ENCODE measurements at places on chromosomes 7 and 10.

DNA sequence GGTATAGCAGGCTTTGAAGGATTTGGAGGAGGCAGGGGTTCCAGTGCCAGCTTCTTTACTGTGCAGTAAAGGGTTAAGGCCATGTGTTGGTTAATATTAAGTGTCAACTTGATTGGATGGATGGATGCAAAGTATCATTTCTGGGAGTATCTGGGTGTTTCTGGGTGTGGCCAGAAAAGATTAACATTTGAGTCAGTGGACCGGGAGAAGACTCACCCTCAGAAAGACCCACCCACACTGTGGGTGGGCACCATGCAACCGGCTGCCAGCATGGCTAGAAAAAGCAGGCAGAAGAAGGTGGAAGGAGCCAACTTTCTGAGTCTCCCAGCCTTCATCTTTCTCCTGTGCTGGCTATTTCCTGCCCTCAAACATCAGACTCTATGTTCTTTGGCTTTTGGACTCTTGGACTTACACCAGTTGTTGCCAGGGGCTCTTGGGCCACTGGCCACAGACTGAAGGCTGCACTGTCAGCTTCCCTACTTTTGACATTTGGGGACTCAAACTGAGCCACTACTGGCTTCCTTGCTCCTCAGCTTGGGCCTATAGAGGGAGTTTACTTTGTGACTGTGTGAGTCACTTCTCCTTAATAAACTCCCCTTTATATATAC lies 6.8 kb upstream of the TRUB1 start:
- DNase-seq, result no peak

DNA sequence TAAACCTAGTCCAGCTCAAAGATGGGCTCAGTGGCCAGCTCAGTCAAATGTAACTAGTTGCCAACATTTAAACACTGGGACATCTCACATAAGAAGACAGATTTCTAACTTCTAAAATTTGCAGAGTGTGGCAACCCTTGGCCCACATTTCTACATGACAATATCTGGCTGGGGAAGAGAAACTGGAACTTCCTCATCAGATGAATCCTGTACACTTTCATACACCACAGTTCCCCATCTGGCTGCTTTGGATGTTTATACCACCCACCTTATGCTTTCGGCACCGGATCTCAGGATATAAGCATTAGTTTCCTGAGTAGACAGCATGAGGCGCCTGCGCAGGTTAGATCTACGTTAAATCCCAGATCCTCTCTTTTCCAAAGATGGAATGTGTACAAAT lies 199.3 kb downstream of the PRKG1 start:
- no peak for DNase-seq

- no peak for DNase-seq
Measured at GRCh38 chr7:154832557-154833138, 170.3 kb downstream of the PAXIP1 start.

- DNase-seq, result no peak
Measured at GRCh38 chr7:65966146-65966545, 15.9 kb downstream of the GUSB start.

- no peak for DNase-seq
Measured at GRCh38 chr7:142962991-142963390, 828 bp upstream of the KEL start.

- DNase-seq, result no peak
Measured at GRCh38 chr10:90960355-90960814, 39.5 kb upstream of the ANKRD1 start.

DNA sequence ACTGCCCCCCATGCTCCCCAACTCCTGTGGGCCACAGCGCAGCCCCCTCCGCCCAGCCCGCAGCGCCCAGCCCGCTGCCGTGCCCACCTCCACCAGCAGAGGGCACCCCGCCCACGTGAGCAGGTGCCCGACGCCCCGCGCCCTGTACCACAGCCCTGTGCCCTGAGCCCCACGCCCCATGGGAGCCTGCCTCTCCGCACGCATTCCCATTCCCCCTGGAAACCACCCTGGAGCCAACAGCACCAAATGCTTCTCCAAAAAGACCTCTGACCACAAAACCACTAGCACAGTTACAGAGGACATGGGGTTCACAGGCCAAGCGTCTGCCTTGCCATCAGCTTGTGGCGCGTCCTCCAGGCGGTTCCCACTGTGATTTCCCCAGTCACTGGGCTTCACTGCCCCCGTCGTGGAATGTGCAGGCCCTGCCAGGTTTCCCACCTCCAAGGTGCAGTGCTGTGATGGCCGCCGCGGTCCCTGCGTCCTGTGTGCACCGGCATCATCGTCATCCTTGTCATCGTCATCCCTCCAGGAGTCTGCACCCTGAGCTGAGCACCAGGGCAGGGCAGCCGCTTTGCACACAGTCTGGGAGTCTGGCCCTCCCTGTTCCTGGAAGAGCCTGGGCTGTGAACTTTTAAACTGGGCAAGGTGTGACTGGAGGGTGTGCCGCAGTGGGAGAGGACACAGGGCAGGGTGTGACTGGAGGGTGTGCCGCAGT lies 61.7 kb downstream of the PWWP2B start:
- DNase-seq, result peak; percentile 74

DNA sequence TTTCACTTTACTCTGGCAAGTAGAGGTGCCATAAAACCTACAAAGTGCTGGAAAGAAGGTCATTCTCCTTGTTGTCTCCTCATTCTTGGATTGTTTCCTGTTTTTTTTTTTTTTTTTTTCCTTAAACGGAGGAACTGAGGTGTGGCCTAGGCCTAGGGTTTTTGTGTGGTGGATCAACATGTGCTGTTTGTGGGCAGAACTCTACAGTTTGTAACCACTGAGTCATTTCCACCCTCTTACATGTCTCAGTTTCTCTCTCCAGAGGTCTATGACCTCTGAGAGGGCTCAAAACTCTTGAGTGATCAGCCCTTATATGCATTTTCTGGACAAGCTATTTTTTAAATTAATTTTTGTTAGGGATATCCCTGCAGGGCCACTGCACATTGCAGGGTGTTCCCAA lies 296.0 kb downstream of the PPP1R3A start:
- DNase-seq, result no peak

- no peak for DNase-seq
Measured at GRCh38 chr10:129658376-129659072, 191.5 kb downstream of the MGMT start.

DNA sequence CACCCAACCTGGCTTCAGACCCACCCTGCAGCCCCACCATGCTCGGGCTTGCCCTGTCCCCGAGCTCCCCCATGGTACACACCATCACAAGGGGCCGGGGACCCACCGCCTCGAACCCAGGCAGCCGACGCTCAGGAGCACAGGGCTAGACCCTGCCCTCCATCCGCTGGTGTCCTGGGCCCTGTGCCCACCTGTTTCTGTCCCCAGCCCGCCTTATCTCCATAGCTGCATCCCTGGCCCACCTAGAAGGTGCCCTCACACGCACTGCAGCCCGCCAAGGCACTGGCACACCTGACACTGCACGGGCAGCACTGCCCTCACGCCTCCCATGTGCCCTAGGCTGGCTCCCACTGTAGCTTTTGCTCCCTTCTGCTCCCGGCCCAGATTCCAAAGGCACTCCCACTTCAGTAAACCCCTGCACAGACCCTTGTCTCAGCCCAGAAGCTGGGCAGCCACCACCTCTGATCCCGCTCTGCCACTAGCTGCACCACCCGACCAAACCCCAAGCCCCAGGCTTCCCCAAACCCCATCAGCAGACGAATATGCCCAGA lies 17.1 kb downstream of the YKT6 start:
- DNase-seq, result no peak

- no peak for DNase-seq
Measured at GRCh38 chr7:30200591-30200990, 65.8 kb downstream of the MTURN start.

DNA sequence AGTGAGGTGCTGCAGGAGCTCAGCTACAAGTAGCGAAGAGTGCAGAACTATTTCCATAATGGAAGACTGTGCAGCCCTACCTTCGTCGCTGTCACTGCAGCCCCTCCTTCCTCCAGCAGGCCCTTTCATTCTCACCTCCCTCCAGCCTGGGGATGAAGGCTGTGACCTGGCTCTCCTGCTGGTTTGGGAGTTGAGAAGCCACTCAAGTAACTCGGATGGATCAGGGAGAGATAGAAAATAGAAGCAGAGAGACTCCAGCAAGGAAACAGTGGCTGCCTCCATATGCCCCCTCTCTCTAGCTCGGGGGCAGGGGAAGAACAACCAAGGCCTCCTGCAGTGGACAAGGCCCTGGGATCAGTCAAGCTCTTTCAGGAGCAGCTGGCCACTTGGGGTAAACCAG lies 37.4 kb upstream of the NPFFR1 start:
- no peak for DNase-seq

DNA sequence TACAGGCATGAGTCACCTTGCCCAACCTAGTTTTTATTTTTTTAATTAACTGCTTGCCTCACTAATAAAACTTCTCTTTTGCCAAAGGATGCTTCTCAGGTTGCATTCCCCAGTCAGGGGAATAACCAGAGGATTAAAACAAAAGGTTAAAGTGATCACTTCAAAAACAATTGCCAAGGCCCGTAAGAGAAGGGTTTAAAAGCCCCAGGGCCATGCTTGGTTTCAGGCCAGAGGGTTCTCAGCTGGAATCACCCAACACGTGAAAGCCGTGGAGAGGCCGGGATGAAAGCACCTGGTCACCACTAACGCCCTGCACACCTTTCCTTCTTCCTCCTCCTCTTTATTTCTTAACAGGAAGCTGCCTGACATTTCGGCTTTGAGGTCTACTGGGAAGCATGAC lies 587.5 kb downstream of the PTPRN2 start:
- DNase-seq, result no peak

DNA sequence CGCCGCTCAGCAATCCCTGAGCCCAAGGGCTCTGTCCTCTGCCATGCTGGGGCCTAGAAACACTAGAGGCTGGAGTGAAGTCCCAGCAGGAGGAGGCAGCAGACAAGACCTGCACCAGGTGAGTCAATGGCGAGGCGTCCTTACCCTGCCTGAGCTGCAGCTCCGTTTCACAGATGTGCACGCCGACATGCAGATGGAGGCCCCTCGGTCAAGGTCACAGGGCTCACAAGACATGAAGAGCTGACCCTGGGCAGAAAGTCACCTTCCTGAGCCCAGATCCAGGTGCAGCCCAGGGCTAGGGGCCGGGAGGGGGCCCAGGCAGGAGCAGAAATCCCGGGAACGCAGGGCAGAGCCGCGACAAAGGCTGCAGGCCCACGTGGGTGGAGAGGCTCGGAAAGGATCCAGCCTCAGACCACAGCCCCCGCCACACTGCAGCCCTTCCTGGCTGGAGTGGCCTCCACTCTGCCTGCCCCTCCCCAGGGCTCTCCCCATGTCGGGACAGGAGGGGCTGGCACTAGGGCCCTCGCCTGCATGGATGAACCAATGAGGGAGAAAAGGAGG lies 23.8 kb downstream of the PDGFA start:
- DNase-seq, result no peak

DNA sequence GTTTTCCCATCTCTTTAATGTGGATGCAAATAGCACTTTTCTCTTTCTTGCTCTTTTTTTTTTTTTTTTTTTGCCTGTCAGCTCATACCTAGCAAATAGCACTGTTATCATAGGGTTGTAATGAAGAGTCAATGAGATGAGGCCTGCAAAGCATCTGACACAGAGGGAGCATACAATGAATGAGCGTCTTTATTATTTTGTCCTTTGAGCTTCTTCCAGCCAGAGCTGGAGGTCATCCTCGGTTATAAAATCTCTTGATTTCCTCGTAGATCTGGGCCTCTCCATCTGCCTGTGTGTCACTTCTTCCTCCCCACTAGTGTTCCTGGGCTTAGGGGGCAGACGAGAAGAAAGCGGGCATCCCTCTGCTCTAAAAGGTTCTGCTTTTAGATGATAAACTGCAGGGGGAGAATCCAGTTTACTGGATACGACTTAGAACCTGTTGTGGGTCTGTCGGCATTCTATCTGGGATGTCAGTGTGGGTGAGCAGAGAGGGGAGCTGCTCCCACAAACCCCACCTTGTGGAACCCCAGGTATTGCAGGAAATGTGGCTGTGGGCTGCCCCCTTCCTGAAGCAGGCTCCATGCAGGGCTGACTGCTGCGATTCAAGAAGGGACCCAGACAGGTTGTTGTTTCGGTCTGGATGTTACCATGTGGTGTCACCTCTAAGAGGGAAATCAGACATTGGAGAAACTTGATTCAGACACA lies 135.8 kb upstream of the GPR26 start:
- no peak for DNase-seq

DNA sequence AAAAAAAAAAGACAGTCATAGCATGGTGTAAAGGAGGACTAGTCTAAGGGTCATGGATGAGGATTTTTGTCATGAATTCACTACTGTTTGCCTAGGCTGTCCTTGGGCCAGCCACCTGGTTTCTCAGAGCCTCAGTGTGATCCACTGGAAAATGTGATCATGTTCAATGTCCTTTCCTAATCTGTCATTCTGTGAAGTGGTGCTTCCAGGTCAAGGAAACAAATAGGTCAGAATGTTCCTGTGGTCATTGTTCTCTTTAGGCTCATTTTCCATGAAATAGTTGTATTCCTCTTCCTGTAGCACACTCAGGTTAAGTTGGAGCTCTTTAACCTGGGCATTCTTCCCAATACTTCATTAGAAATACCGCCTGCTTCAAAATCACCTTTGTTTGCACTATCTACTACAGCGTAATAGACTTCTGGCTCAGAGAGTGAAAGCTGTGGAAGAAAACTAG lies 16.5 kb downstream of the CD36 start:
- no peak for DNase-seq

DNA sequence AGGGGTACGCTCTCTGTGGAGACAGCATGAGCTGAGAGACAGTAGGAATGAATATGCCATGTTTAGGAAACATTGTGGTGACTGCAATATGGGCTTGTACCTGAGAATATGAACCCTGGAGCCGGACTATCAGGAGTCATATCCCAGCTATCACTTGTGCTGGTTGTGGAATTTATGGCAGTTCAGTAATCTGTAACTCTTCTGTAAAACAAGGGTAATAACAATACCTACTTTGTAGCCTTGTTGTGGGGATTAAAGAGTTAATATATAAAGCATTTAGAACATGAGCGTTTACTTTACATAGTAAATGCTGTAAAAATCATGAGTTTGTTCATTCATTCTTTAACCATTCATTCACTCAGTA lies 44.4 kb downstream of the EXOC6 start:
- no peak for DNase-seq

DNA sequence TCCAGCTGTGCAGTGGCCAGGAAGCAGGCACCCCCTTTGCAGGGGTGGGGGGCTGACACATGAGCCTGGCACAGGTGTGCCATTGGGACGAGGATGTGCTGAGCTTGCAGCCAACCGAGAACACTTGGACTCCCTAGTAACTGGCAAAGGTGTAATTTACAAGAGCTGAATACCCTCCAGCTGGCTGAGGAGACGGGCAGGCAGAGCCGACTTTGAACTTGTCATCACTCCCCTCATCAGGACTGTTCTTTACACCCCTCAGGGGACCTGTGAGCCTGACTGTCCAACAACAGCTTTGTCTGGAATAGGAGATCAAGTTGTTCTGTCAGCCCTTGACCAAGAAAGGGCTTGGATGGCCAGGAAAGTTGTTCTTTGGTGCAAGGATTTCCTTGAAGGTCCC lies 61.2 kb downstream of the CDH23 start:
- no peak for DNase-seq

- no peak for DNase-seq
Measured at GRCh38 chr10:58661336-58661735, 148.7 kb downstream of the BICC1 start.

GRCh38 chr10:118181021-118181420 lies 134.3 kb upstream of the RAB11FIP2 start:
- DNase-seq, result no peak

All from stimulated activated CD4-positive, alpha-beta T cell treated with anti-CD3 and anti-CD28 coated beads, Interleukin-15, amount 100 ng/mL, for 24 hours (primary cell).